ENCODE measurements at places on chromosomes 1 and 21. TPM values are rescaled to one million over a fixed set of nuclear protein-coding genes. Genes with fewer than 3 reads are reported as not detected.

Gene ANKRD65
- total RNA-seq, result not detected

Gene MAP1LC3C
- total RNA-seq, result not detected

Gene LRRC47
- total RNA-seq, result 41.3 TPM

DNA sequence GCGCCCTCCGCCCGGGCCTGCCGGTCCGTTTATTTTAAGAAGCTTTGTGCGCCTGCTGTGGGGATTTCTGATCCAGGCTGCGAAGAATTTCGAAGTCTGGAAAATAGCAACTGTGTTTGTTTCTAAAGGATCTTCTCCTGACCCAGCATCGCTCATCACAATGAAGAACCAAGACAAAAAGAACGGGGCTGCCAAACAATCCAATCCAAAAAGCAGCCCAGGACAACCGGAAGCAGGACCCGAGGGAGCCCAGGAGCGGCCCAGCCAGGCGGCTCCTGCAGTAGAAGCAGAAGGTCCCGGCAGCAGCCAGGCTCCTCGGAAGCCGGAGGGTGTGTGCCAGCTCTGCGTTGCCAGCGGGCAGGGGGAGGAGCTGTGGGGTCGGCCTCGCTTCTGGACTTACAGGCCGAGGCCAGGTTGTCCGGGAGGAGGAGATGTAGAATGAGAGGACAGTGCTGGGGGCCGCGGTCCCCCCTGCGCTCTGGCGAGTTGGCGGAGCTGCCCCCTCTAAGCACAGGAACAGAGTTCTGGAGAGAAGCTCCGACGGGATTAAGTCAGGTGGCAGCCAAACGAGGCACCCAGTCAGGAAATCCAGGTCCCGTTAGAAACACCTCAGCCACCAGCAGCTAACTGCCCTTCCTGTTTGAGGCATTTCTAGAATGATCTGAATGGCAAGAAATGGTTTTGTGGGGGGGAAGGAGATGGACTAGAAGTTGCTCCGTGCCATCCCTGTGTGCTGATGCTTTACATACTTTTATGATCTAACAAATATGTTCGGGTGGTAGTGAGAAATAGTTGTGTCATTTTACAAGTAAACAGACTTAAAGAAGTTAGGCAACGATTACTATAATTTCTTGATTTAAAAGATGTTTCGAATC lies 948 bp downstream of the TXLNA start:
- DNase-seq, result peak; percentile 31

Gene TEX35
- total RNA-seq, result not detected

DNA sequence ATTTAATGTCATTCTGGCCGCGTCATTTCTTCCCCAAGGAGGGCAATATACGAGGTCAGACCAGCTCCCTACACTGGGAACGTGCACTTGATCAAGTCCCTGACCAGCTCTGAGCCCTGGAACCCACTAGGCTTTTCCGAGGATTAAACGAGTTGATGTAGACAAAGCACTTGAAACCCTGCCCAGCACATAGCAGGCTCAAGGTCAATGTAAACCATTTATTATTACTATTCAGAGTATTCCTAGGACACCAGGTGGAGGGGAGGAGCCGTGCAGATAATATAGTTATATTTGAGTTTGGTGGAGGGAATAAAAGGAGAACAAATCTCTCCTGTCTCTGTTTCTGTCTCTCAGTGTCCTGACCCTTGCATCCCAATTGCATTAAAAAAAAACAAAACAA lies 174.1 kb upstream of the IGSF21 start:
- DNase-seq, result no peak

- DNase-seq, result no peak
Observed at GRCh38 chr1:215825056-215825455, 258.0 kb downstream of the KCTD3 start.

Gene DNAJC6
- total RNA-seq, result 3.0 TPM

- no peak for DNase-seq
Observed at GRCh38 chr1:201795066-201795465, 33.9 kb upstream of the IPO9 start.

GRCh38 chr21:33481314-33481943 lies 1.7 kb upstream of the TMEM50B start:
- DNase-seq, result no peak

DNA sequence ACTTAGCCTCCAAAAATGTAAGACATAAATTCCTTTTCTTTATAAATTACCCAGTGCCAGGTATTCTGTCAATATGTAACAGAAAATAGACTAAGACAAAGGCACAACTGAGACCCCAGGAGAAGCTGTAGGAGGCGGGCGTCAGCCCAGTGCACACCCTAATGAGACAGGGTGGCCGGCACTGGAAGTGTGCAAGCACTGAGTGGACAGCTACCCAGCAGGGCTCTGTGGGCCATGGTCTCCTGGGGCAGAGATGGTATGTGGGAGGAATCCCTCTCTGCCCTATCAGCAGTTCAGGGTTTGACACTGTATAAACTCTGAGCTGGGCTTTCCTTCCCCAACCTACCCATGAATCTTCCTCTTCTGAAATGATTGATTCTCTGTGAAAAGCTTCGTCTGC lies 139.5 kb downstream of the GLIS1 start:
- no peak for DNase-seq

DNA sequence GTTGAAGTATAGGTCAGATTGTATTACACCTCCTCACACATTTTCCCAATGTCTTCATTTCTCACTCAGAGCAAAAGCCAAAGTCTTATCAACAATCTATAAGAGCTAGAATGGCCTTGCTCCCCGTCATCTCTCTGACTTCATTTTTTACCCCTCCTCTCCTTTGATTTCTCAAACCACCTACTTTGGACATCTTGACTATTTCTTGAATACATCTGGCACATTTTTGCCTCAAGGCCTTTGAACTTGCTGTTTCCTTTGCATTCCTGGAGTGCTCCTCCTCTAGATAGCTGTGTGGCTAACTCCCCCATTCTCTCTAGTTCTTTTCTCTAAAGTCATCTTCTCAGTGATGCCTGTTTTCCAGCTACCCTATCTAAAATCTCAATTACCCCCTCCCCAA lies 7.2 kb upstream of the XCL2 start:
- DNase-seq, result no peak

Gene SNRNP40
- total RNA-seq, result 115 TPM

DNA sequence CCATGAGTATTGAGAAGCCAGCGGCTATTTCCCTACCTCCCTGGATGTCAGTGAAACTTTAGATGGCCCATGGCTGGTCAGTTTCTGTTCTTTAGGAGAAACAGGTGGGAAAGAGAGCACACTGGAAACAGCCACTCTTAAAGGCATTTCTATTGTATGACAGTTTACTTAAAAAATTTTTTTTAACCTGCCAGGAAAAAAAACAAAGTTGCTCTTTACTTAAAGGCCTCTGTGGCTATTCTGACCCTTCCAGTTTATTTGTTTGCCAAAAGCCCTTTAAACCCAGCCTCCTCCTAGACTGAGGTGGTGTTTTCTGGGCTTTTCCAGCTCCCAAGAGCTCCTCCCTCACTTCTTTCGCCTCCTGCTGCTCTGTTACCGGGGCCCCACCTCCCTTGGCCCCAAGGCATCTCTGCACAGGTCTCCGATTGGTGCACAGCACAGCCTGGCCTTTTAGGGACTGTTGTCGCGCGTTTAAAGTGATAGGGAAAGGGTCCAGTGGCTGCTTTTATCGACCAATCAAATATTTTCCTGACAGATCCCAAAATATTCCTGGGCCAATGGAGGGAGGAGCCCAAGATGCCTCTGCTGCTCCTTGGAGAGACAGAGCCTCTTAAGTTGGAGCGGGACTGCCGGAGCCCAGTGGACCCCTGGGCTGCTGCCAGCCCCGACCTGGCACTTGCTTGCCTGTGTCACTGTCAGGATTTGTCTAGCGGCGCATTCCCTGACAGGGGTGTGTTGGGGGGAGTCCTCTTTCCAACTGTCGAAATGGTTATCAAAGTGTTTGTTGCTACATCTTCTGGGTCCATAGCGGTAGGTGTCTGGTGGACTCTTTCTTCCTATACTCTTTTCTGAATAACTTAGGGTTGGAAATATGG lies at the start of gene SH3BGR:
SH3BGR (plus strand) TSS at position 639 of the 875 bp plus-strand sequence; CDS start at position 766, 127 bp downstream.
- DNase-seq, result no peak

- no peak for DNase-seq
Observed at GRCh38 chr1:88060112-88060673, 623.9 kb upstream of the PKN2 start.

DNA sequence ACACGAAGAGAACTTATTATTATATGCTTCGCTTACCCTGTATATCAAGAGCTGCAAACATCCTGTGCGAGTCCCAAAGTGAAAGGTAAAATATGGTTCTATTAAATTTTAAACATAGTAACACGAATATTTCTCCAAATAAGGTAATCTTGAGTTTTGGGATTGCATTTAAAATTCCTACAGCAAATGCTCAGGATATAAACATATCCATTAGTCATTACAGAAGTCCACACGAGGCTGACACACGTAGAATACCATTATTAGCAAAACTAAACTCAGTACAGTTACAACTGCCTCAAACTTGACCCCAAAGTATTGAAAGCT lies 282 bp upstream of the LYPLAL1 start:
- no peak for DNase-seq

GRCh38 chr1:32900956-32901822 lies at the start of gene TMEM54:
Gene TMEM54, minus strand, starts transcription at chr1:32901389. Its CDS starts 151 bp downstream, at chr1:32901238.
- no peak for DNase-seq

DNA sequence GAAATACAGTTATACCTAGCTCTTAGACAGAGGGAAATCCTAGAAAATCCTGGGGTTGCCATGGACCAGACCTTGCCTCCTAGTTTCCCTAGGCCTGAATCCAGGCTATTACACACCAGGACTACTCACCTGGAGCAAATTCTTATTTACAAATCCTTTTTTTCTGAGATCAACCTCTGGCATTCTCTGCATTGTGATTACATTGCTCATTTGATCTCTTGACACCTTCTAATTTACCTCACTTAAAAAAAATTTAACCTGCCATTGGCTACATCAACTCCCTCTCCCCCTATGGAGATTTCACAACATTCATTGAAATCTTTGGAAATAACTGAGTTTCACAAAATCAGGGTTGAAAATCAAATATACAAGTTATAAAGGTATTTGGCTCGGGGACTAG lies 2.9 kb upstream of the C1orf105 start:
- DNase-seq, result no peak

Gene CLCA4
- not detected for total RNA-seq

Gene DENND1B
- total RNA-seq, result 18.2 TPM

Gene MPZ
- 4.0 TPM for total RNA-seq

Gene KRTAP10-1
- total RNA-seq, result not detected

Gene CNTN2
- not detected for total RNA-seq

Gene DENND2C
- 0.30 TPM for total RNA-seq

- no peak for DNase-seq
Observed at GRCh38 chr1:187734427-187734826, 905.7 kb downstream of the PLA2G4A start.

Gene ASCL5
- not detected for total RNA-seq

GRCh38 chr1:89873288-89873687 lies 52.5 kb downstream of the LRRC8D start:
- no peak for DNase-seq

Gene LRRC7
- total RNA-seq, result not detected

GRCh38 chr1:4650481-4650880 lies 3.9 kb upstream of the AJAP1 start:
- DNase-seq, result no peak

DNA sequence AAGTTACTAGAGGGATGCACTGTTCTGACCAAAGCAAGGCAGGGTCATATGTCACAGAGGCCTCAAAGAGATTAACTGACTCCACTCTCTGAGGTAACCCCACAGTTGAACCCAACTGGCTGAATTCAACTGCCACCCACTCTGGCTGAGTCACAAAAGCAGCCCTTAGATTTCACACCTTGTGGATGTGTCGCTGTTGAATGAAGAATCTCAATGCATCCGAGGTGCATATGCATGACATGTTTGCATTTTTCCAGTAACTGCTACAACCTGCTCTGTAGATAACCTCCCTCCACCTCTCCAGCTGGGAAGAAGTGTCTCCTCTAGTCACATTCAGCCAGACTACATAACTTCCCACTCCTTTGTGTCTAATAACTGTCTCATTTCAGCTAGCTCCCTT lies 27.9 kb upstream of the KIF21B start:
- DNase-seq, result no peak

Gene DMBX1
- not detected for total RNA-seq

Gene AADACL3
- not detected for total RNA-seq

GRCh38 chr21:45982092-45982757 lies 655 bp downstream of the COL6A1 start:
- no peak for DNase-seq

Gene ST6GALNAC5
- total RNA-seq, result not detected

DNA sequence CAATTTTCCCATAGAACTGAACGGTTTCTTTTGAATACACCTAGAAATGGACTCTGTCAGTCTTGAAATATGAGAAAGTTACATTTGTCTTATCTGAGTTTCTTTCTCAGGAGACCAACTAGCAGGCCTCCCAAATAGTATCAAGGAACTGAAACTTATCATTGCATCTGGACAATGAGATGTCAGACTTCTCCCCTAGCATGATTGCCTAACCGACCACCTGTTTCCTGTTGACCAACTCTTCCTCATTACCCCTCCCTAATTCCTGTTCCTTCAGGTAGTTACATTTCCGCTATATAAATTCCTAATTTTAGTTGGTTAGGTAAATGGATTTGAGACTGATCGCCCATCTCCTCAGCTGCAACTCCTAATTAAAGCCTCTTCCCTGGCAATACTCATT lies 1587.3 kb downstream of the NCAM2 start:
- no peak for DNase-seq

DNA sequence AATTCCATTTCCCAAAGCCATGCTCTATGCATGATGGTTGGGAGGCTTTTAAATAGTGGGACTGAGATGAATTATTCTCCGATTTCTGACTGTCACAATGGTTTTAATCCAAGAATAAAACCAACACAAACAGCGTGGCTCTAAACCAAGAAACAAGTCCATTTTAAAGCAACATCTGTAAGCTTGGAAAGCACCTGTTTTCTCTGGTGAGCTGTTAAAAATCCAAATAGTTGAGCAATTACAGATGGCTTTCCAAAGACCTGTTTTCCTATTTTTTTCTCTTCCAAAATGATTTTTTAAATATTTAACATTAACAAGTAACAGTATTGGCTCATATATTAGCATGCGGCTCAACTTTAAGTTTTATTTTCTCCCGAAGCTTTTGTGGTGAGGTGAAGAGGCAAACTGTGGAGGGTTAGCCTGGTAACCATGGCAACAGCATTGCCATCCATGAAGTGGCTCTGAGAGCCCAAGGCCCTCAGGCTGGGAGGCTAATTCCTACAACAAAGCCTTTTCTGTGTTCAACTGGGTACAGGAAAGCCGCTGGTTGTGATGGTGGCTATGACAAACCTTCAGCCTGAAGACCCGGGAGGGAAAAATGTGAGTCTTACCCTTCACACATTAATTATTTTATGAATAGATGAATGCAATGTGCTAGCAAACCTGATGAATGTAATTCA lies 56.7 kb upstream of the B3GALT5 start:
- no peak for DNase-seq

DNA sequence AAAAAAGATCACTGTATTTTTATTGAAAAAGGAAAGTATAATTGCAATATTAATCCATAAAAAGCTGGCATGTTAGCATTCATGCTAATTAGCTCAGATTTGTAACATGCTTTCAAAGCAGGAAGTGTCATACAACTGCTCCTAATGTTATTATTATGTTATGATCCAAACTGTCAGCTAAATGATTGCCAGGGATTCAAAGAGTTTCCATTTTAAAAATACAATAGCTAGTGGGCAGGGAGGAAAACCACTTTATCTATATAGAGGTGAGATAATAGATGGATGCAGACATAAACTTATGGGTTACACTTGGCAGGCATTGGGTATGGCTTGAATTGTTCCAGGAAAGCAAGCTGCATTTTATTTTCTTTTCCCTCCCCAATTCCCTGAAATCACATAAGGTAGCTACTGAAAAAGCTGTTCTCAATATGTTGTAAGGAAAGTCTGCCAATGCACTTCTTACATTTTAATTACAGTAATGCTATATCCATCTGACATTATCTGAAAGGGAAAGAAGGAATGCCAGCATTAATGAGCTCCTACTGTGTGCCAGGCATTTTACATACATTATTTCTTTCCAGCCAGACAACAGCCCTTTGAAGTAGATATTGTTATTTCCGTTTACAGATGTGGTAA lies 9.8 kb upstream of the MYSM1 start:
- no peak for DNase-seq

Gene NDUFS2
- 79.0 TPM for total RNA-seq
